ENCODE measurements at places on chromosomes 7 and 10.
A peak's percentile ranks its signal among the peaks of the same experiment; 100 is the strongest.

- peak; percentile 38 for DNase-seq
Measured at GRCh38 chr7:157568770-157569584, 232.2 kb downstream of the DNAJB6 start.

GRCh38 chr10:94180576-94180975, 182.2 kb downstream of the NOC3L start:
- DNase-seq: no peak

- no peak for DNase-seq
Measured at GRCh38 chr7:112708236-112708635, 82.0 kb downstream of the TMEM168 start.

DNA sequence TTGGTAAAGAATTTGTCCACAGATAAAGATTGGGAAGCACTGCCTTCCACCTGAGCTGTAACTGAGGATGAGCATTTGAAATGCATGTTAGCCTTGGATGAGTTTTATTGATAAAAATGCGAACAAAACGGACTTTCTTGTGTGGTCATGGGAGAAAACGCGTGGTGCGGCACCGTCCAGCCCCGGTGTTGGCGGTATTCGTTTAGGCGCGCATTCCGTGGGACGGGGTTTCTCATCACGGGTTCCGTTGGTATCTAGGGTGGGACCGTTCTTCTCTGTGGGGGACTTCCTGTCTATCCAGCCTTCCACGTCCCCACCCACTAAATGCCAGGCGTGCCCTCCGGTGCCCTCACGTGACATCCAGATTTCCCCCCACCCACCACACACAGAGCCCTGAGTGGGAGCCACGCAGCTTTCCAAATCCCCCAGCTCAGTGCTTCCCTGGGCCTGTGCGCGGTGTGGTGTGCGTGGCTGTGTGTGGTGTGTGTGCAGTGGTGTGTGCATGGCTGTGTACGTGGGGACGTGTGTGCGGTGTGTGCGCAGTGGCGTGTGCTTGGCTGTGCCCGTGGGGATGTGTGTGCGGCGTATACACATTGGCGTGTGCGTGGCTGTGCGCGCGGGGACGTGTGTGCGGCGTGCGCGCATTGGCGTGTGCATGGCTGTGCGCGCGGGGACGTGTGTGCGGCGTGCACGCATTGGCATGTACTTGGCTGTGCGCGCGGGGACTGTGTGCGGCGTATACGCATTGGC, 18.1 kb downstream of the IQCE start:
- DNase-seq: no peak

- peak; percentile 87 for DNase-seq
Measured at GRCh38 chr7:5429857-5430611, 6.4 kb upstream of the TNRC18 start.

- no peak for DNase-seq
Measured at GRCh38 chr7:136230210-136230609, 253.1 kb upstream of the MTPN start.

DNA sequence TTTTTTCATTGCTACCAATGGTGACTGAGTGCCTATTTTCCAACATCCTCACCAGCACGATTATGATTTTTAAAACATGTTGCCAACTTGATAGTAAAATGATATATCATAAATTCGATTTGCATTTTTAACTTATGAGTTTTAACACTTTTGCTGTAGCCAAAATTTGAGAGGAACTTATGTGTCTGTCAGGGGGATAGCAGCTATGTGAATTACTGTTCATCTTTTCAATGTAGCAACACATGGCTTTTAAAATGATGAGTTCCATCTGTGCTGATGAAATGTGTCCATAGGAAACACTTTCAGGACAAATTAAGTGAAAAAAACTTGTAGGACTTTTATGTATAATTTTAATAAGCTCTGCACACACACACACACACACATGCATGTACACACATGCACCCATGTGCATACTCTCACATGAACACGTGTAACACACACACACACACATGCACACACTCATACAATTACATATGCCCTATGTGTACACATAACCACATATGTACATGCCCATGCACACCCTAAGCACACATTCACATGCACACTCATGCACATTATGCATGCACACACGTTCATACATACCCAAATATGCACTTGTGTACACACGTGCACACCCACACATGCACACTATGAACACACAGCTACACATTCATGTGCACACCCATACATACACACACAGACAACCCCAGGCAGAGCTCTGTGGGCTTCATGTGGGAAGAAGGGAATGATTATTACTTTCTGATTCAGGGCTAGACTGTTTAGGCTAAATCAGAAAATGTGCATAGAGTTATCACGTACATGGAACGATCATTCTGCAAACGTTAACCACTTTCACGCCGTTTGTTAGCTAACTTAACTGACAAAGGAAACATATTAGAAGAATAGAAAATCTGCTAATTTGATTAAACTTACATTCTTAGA, 68.9 kb downstream of the C10orf143 start:
- DNase-seq: no peak

DNA sequence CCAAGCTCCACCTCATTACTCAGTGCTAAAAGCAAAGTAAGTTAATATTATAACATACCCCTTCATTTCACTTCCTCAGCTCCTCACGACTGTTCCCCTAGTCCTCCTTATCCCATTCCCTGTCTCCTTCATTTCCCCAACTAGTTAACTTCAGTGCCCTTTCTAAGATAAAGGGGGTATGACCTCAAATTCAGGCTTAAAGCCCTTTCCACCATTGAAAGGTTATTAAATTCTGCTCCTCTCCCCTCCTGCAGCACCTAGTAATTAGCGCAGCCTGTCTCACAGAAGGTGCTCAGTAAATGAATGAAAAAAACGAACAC, 1.0 kb downstream of the CRPPA start:
- no peak for DNase-seq

DNA sequence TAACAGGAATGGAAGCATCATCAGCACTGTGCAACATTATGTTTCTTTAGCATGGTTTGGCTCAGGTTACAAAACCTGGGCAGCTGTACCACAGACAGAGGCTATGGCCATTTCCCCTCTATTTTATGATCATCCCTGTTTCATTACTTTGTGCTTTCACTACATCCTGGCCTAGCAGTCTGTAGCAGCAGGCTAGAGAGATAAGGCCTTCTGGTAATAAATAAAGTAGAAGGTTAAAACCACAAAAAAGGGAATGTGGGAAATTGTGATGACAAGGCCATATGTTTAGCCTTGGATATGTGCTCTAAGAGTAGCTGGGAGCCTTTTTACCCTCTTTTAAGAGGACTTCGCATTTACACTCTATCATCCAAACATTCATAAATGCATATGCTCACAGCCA, 266.2 kb upstream of the PHF14 start:
- DNase-seq: no peak

- no peak for DNase-seq
Measured at GRCh38 chr7:55568613-55569268, 3.6 kb downstream of the VOPP1 start.

GRCh38 chr10:131033166-131034085, 278.1 kb downstream of the TCERG1L start:
- no peak for DNase-seq

DNA sequence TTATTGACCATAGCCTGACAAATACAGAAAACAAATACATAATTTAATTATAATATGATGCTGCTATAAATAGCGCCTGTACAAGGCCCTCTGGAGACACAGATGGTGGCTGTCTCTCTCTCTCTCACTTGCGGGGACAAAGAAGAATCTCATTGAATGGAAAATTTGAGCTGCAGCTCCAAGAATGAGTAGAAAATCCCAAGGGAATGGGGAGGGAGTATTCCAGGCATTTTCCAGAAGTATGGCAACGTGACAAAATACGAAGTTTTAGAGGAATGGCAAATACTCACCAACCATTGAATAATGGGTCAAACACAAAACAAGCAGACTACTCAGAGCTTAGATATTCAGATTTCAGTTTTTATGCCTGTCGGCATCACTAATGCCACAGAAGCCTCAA, 179.9 kb downstream of the NRP1 start:
- no peak for DNase-seq

DNA sequence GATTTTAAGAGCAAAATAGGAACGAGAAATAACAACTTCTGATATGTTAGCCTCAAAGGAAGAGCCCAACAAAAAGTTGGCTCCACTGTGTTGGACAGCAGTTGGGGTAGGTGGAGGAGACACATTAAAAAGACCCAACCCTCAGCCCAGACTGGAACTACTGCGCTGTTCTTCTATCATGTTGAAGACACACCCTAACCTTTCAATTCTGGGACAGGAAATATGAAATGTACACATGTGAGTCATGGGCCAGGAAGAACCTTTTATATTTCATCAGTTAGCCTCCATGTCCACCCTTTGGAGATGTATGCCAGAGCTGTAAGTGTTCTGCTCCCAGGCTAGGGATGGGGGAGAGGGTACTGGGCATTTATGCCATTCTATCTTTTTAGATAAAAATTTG, 22.1 kb downstream of the CLDN12 start:
- DNase-seq: no peak

DNA sequence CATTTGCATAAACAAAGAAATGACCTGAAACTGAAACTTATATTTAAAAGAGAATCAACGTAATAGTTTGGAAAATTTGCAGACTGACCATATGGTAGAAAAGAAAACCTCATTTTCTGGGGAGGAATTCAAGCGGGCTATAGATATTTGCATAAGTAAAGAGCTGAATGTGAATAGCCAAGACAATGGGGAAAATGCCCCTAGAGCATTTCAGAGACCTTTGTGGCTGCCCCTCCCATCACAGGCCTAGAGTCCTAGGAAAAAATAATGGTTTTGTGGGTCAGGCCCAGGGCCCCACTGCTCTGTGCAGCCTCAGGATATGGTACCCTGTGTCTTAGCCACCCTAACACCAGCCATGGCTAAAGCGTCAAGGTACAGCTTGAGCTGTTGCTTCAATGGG, 480.6 kb upstream of the MBL2 start:
- DNase-seq: no peak

- DNase-seq: no peak
Measured at GRCh38 chr10:5033061-5033778, 29.6 kb upstream of the AKR1C2 start.

GRCh38 chr7:141956084-141956483, 9.3 kb upstream of the CLEC5A start:
- no peak for DNase-seq

- no peak for DNase-seq
Measured at GRCh38 chr10:87640043-87640442, 19.6 kb upstream of the PAPSS2 start.

GRCh38 chr10:54607983-54608382, 193.0 kb downstream of the PCDH15 start:
- DNase-seq: no peak

DNA sequence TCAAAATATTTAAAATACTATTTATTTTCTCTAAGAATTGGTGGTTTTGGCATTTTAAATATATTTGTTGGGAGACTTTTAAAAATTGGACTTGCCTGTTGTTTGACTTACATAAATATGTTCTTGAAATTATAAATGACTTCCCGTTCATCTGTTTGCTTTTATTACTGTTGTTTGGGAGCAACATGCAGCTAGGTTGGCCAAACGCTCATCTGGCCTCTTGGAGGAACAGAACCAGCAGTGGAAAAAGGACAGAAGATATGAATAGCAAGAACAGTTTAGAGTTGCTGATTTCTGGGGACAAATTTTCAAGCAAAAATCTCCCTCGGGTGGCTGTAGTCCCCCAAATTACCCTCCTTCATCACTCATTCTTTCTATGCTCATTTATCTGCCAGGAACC, 41.6 kb downstream of the PLXDC2 start:
- no peak for DNase-seq

GRCh38 chr10:132646443-132647097, 109.0 kb downstream of the INPP5A start:
- DNase-seq: no peak

GRCh38 chr7:53684693-53685092, 649.3 kb downstream of the POM121L12 start:
- no peak for DNase-seq

DNA sequence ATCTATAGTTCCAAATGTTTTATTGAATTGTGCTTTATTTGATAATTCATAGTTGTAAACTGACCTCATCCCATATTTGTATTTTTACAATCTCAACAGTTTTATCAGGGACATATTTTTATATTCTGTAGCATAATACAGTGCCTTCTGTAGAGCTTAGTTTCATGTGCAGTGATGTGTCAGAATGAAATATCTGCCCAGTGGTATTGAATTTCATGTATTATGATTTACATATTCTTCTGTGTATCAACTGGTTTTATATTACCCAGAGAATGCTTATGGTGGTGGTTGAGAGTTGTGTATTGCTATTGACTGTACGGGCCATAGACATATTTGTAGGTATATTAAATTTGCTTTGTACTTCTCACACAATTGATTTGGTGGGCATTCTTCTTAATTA, 89.9 kb downstream of the KAT6B start:
- DNase-seq: no peak

DNA sequence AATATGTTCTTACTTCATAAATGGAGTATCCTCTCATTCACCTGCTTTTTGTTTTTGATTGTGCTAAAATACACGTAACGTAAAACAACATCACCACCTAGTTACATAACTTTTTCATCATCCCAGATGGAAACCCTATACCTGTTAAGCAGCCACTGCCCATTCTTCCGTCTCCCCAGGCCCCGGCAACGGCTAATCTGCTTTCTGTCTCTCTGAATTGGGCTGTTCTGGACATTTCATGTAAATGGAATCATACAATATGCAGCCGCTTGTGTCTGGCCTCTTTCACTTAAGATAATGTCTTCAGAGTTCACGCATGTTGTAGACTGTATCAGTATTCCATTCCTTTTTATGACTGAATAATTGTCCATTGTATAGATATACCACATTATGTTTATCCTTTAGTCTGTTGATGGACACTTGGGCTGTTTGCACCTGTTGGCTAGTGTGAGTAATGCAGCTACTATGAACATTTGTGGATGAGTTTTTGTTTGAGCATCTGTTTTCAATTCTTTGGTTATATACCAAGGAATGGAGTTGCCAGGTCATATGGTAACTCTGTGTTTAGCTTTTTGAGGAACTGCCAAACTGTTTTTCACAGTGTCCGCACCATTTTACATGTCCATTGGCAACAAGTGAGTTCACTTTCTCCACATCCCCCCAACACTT, 14.1 kb upstream of the SUN1 start:
- no peak for DNase-seq

DNA sequence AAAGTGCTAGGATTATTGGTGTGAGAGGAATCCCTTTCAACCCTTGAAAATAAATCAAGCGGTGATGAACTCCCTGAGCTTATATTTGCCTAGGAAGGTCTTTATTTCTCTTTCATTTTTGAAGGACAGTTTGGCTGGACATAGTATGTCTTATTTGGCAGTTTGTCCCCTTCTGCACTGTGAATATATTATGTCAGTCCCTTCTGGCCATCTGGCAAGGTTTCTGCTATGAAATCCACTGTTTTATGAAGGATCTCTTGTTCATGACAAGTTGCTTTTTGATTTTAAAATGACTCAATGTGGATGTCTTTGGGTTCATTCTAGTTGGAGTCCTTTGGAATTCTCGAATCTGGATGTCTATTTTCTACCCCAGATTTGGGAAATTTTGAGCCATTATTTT, 21.7 kb upstream of the MCM10 start:
- DNase-seq: no peak

DNA sequence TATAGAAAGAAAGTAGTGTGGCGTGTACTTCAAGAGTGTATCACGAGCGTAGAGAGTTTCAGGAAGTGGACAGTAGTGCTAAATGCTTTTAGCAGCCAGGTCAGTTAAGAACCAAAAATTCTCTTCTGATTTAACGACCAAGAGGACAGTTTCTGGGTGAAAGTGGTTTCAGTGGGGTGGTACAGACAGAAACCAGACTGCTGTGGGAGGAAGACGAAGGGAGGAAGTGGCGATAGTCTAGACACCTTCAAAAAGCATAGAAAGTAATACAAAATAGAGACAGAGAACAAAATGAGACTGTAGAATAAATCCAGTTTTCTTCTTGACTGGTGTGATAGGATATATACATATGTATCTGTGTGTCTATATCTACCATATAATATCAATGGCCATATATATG, 93.5 kb downstream of the MBL2 start:
- no peak for DNase-seq

Measured in prostate gland (tissue), 2 donors.